ENCODE measurements at places on chromosomes 7 and 10.

- no peak overlapping the region for H3K27ac ChIP-seq
- H3K4me1 ChIP-seq, result no peaks in the 10 kb centered on the region
- no peak for DNase-seq
- no peak overlapping the region for H3K4me3 ChIP-seq
- H3K36me3 ChIP-seq, result no peaks in the 10 kb centered on the region
These were observed 133.5 kb downstream of the GPR158 start for GRCh38 chr10:25308278-25308677.

- DNase-seq, result no peak
- H3K4me3 ChIP-seq, result no peak overlapping the region
- no peak overlapping the region for H3K27ac ChIP-seq
- no peaks in the 10 kb centered on the region for H3K36me3 ChIP-seq
These were observed 514.2 kb downstream of the CCSER2 start for GRCh38 chr10:84842593-84842992.

GRCh38 chr7:94324380-94325121, 70.1 kb upstream of the COL1A2 start:
- H3K4me1 ChIP-seq, result no peaks in the 10 kb centered on the region
- H3K27me3 ChIP-seq, result no peaks in the 10 kb centered on the region
- H3K36me3 ChIP-seq, result no peaks in the 10 kb centered on the region
- no peak for DNase-seq

- H3K27ac ChIP-seq, result no peak overlapping the region
- no peaks in the 10 kb centered on the region for H3K36me3 ChIP-seq
- H3K27me3 ChIP-seq, result peaks cover 21% of the 10 kb centered on the region
- peak overlapping the region; percentile 82 for H3K4me3 ChIP-seq
These were observed 2.8 kb downstream of the BMPR1A start for GRCh38 chr10:86759073-86759672.

- H3K4me1 ChIP-seq, result no peaks in the 10 kb centered on the region
- DNase-seq, result no peak
- no peaks in the 10 kb centered on the region for H3K36me3 ChIP-seq
- no peaks in the 10 kb centered on the region for H3K27me3 ChIP-seq
- no peak overlapping the region for H3K27ac ChIP-seq
These were observed 191.3 kb downstream of the PPP1R3A start for GRCh38 chr7:113727486-113727885.

DNA sequence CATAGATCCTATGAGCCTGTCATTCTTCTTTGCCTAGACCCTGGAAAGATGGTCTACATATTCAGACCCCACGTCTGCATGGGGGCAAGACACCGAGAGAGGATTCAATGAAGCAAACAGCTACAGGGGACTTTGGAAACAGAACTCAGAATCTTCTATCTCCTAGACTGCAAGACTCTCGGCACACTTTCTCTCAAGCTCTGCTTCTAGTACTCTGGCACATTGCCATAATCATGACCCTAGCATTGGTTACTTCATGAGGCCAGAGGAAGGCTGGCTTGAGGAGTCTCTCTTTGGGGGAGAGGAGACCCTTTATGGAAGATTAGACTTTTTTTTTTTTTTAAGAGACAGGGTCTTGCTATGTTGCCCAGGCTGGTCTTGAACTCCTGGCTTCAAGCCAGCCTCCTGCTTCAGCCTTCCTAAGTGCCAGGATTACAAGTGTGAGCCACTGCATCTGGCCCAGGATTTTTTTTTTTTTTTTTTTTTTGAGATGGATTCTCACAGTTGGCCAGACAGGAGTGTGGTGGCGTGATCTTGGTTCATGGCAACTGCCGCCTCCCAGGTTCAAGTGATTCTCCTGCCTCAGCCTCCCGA, 20.7 kb downstream of the CCDC3 start:
- no peak overlapping the region for H3K4me3 ChIP-seq
- H3K4me1 ChIP-seq, result no peaks in the 10 kb centered on the region
- no peak for DNase-seq
- H3K27ac ChIP-seq, result no peak overlapping the region

DNA sequence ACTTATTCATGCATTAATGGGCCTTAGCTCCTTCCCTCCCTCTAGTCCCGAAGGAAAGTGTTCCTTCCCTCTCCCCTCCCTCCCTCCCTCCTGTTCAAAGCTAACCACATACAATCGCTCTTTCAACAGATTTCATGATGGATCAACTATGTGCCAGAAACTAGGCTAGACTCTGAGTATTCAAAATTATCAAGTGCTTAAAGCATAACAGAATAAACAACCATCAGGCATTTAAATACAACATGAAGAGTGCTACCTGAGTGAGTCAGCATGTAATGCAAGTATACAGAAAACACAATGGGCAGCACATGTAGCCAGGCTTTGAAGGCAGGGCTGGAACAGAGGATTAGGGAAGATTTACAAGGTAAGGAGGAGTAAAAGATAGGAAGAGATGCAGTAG, 11.3 kb downstream of the CHCHD3 start:
- peaks cover 6% of the 10 kb centered on the region for H3K4me1 ChIP-seq
- DNase-seq, result no peak
- peaks cover 41% of the 10 kb centered on the region for H3K36me3 ChIP-seq
- no peaks in the 10 kb centered on the region for H3K27me3 ChIP-seq
- H3K4me3 ChIP-seq, result no peak overlapping the region
- H3K27ac ChIP-seq, result no peak overlapping the region

DNA sequence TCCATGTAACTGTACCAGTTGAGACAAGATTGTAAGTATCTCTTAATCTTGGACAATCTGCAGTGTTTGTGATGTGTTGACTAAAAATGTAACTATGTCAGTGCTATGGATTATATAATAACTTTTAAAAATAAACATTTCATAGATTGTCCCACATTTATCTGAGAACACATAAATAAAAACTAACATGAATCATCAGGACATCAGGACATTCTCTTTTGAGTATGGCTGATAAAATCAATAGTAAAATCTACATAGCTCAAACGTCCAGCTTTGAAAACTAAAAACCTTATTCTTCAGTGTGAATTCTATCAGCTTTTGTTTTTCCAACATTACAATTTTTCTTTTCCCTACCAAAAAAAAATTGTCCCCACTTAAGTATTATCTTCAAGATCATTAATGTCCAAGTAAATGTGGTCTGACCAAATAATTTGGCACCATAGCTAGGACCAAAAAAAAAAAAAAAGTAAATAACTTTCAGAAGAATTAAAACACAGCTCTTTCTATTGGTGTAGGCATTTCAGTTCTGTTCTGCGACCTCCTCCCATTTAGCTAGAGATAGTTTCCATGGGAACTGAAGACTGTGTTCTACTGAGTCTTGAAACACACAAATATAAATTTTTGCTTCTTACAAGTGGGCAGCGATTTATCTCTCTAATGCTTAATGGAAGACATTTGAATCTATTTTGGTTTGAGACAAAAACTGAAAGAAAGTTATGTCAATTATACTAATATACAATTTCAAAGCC, 123.0 kb upstream of the SGCE start:
- no peaks in the 10 kb centered on the region for H3K27me3 ChIP-seq
- H3K4me1 ChIP-seq, result no peaks in the 10 kb centered on the region
- no peak overlapping the region for H3K27ac ChIP-seq
- no peaks in the 10 kb centered on the region for H3K36me3 ChIP-seq

DNA sequence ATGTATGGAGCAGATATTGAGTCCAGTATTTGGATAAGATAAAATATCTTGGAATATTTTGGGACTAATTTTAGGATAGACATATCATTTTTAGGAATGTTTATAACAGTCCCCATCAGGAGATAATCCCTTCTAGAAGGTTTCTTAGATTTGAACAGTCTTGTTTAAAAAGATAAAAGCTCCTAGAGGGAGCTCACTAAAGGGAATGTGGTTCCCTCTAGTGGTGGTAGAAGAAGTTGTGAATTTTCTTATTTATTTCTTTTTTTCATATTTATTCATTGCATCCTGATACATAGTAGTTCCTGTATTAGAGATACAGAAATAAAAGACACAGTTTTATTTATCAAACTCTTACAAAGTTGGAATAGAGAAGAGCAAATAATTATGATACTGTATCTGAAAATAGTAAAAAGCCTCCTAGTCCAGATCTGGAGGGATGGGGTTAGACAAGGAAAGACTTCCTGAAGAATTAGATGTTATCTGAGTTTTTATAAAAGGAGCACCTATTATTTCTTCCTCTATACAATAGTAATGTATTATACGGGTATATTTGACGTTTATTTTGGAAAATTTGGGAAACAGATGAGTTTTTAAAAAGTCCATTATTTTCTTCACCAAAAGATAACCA, 24.5 kb upstream of the KLF14 start:
- no peak overlapping the region for H3K4me3 ChIP-seq
- H3K27ac ChIP-seq, result no peak overlapping the region
- no peak for DNase-seq
- H3K4me1 ChIP-seq, result no peaks in the 10 kb centered on the region
- H3K27me3 ChIP-seq, result no peaks in the 10 kb centered on the region

DNA sequence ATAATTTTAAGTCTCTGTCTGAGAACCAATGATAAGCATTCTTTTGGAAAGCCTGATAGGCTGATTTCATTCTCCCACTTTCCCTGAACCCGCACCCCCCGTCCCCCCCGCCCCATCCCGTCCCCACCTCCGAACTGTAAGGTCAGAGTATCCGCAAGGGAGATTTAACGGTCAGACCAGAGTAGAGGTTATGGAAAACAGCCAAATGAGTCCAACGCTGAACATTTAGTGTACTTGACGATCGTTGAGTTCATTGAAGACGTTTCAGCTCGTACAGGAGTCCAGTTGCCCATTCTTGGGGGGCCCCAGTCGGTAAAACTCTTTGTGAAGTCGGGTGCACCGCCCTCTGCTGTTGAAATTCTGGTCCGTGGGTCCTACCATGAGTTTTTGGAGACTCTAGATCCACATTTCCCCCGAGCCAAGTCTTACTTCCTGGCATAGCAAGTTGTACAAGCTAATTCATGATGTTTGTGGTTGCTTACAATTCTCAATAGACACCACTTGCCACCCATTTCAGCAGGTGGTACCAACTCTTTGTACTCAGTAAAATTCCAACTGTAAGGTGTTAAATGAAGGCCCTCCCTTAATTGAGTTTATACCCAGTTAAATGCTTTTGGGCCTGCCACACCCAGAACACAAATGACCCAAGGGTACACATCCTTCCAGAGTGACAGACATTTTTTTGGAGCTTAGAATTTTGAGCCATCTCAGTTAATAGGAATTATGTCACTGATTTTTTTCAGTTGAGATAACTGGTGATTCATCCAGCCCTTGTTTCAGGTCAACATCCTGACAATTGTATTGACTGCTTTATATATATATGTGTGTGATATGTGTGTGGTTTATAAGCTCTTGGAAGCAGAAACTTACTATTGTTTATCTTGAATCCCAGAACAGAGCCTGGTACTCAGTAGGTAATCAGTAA, 1.2 kb downstream of the MARCHF5 start:
- peak; percentile 61 for DNase-seq
- peaks cover 21% of the 10 kb centered on the region for H3K4me1 ChIP-seq
- H3K27ac ChIP-seq, result peak overlapping the region; percentile 95
- peak overlapping the region; percentile 95 for H3K4me3 ChIP-seq

DNA sequence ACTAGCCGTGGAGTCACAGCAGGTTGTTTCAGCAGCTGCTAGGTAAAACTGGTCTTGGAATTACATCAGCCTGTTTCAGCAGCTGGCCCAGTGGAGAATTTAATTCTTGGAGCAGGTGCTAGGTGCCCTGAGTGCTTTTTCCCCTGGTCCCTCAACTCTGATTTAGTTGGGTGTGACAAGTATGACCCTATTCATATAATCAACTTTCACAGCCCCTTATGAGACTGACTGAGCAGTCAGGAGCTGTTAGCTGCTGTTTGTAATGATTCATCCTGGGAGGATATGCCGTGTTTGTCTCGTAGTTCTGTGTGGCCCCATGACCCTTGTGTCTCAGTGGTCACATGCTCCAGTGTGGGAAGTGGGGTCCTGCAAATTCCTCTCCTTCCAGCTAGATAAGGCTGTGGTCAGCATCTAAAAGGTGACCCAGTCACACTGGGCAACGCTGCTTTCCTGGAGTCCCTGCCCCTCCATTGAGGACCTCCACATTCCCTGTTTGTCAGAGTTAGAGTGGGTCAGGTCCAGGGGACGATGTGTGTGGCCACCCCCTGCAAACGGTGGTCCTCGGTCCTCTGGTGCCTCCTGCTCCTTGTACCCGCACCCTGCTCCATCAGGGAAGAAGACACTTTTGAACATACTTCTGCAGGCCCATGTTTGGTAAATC, 28.3 kb downstream of the TBATA start:
- H3K27ac ChIP-seq, result no peak overlapping the region
- peaks cover 5% of the 10 kb centered on the region for H3K4me1 ChIP-seq
- H3K4me3 ChIP-seq, result no peak overlapping the region
- H3K27me3 ChIP-seq, result no peaks in the 10 kb centered on the region
- DNase-seq, result no peak
- H3K36me3 ChIP-seq, result no peaks in the 10 kb centered on the region

- H3K27me3 ChIP-seq, result peaks cover 8% of the 10 kb centered on the region
- H3K4me1 ChIP-seq, result no peaks in the 10 kb centered on the region
- H3K27ac ChIP-seq, result no peak overlapping the region
- H3K36me3 ChIP-seq, result no peaks in the 10 kb centered on the region
These were observed 63.8 kb upstream of the NPS start for GRCh38 chr10:127485153-127485857.

GRCh38 chr10:22723783-22724182, 9.4 kb upstream of the PIP4K2A start:
- no peak overlapping the region for H3K4me3 ChIP-seq
- no peaks in the 10 kb centered on the region for H3K27me3 ChIP-seq
- no peaks in the 10 kb centered on the region for H3K4me1 ChIP-seq
- H3K27ac ChIP-seq, result no peak overlapping the region

DNA sequence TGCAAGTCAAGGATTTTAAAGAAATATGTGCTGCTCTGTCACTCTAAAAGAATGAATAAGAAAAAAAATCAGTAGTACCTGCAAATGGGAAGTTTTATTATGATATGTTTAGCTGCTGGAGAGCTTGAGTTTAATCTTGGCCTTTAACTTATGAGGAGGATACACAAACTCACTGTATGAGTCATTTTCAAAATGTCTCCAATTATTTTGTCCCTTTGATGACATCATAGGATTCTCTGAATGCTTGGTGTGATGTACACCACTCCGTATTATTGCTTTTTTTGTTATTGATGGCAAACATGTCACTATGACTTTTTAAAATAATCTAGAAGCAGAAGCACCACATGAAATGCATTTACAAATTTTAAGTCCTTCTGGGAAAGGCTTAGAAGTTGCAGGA, 125.8 kb downstream of the RALA start:
- no peak overlapping the region for H3K27ac ChIP-seq
- peaks cover 3% of the 10 kb centered on the region for H3K4me1 ChIP-seq
- H3K27me3 ChIP-seq, result no peaks in the 10 kb centered on the region

DNA sequence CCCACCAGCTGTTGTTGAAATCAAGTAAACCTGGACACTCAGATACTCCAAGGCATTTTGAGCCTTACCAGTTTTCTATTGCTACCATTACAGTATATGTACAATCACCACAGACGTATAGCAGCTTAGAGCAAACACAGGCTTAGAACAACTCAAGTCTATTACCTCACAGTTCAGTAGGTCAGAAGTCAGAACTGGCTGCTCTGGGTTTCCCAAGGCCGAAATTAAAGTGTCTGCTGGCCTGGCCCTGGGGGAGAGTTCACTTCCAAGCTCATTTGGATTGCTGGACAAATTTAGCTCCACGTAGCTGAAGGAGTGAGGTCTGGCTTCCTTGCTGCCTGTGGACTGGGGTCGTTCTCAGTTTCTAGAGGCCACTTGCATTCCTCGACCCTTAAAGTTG, 260.1 kb upstream of the LRRN3 start:
- no peaks in the 10 kb centered on the region for H3K27me3 ChIP-seq
- DNase-seq, result no peak
- H3K27ac ChIP-seq, result no peak overlapping the region
- no peaks in the 10 kb centered on the region for H3K36me3 ChIP-seq
- H3K4me3 ChIP-seq, result no peak overlapping the region

All from lower lobe of right lung (tissue), 2 donors.